ENCODE measurements at places on chromosomes 5 and 9. TPM values are rescaled to one million over a fixed set of nuclear protein-coding genes. Genes with fewer than 3 reads are reported as not detected.
A peak's percentile ranks its signal among the peaks of the same experiment; 100 is the strongest.

ZBED3 gene
- total RNA-seq, result 3.3 TPM

PROB1 gene
- 2.7 TPM for total RNA-seq

FOXD4L6 gene
- not detected for total RNA-seq

ZNF462 gene
- total RNA-seq, result 8.8 TPM

RANBP3L gene
- not detected for total RNA-seq

MAPKAP1 gene
- 97.7 TPM for total RNA-seq

F12 gene
- 12.9 TPM for total RNA-seq

OLFML2A gene
- 7.0 TPM for total RNA-seq

PITX1 gene
- 0.14 TPM for total RNA-seq

FCN2 gene
- total RNA-seq, result not detected

NOXA1 gene
- 0.14 TPM for total RNA-seq

DPM2 gene
- 26.2 TPM for total RNA-seq

OR13C9 gene
- total RNA-seq, result not detected

KIF2A gene
- total RNA-seq, result 47.7 TPM

GRCh38 chr5:94941122-94941755 is 322.8 kb downstream of the SLF1 start:
- DNase-seq, result no peak

DNA sequence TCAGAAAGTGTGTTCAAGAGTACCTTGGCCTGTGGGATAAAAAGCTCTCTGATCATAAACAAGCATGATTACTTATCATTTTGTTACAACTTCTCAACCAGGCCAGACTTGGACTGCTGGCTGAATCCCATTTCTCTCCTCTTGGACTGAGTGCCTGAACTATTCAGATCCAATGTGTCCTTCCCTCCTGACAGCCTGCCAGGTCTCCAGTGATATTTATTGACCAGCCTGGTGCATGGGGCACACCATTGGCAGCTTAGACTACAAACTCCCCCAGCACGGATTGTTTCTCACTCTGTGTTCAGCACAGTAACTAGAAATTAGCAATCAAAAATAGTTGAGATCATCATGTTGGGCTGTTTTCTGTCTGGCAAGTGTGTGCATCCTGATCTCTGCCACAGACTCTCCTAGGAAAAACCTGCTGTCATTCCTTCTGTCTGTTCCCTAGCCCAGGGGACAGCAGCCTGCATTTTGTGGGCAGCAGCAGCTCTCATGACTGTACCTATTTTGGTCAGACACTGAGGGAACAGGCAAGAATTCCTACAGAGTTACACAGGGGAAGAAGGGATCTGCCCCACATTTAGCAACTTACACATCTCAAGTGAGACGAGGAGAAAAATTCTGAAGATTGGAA is 348.1 kb downstream of the ADAMTS6 start:
- DNase-seq, result no peak

DNA sequence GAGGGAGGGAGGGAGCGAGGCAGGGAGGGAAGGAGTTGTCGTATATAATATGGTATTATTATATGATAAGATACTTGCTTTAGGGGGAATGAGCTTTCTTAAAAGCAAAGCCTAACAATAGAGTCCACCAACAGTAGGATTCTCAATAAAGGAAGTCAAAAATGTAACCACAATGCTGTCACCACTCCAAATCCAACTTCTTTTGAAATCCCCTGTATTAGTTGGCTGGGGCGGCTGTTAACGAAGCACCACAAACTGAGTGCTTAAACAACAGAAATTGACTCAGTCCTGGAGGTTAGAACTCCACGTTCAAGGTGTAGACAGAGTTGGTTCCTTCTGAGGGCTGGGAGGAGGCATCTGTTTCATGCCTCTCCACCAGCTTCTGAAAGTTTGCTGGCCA is 23.1 kb downstream of the GAS1 start:
- DNase-seq, result no peak

- DNase-seq, result no peak
Observed at GRCh38 chr5:19099195-19099594, 888.8 kb downstream of the CDH18 start.

DNA sequence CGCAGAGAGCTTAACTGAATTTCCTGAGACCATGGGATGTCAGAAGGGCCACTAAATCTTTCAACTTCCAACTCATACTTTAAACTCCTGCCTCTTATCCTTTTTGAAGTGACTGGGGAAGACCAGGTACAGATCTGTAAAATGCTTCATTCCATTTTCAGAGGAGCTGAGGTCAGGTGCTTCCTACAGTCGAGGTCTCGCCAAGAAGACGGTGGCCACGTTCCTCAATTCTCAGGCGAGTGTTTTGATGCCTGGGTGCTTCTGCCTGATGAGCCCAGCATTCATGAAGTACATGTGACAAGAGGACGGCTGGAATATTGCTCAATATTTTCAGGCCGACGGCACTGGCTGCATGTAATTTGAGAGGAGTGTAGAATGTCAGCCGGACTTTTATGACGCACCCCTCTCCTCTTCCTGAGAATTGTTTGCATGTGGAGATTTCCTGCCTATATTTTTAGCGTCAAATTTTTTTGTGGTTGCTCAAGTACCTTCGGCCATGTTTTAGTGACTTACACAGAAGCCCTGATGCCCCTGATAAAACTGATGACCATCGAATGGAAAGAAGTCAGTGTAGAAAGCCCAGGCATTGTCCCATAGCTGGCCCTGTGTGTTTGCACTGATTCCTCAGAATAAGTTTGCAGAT is 38.8 kb upstream of the GLRX start:
- DNase-seq, result peak; percentile 63

DNA sequence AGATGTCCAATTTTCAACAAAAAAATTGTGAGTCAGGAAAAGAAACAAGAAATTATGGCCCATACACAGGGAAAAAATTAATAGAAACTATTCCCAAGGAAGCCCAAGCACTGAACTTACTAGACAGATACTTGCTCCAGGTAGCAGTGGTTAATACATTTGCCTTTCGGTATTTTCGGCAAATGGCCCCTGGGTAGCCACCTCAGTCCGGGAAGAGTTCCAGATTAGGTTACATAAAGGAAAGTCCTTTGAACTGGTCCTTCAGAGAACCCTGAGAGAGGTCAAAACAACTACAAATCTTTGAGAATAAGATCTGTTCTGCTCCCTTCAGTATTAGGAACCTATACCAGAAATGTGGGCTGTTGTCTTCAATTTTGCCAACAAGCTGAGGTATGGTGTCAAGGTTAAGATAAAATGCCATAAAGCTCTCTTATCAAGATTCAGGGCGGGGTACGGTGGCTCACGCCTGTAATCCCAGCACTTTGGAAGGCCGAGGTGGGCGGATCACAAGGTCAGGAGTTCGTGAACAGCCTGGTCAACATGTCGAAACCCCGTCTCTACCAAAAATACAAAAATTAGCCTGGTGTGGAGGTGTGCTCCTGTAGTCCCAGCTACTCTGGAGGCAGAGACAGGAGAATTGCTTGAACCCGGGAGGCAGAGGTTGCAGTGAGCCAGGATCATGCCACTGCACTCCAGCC is 343.4 kb downstream of the CWC27 start:
- DNase-seq, result no peak

DNA sequence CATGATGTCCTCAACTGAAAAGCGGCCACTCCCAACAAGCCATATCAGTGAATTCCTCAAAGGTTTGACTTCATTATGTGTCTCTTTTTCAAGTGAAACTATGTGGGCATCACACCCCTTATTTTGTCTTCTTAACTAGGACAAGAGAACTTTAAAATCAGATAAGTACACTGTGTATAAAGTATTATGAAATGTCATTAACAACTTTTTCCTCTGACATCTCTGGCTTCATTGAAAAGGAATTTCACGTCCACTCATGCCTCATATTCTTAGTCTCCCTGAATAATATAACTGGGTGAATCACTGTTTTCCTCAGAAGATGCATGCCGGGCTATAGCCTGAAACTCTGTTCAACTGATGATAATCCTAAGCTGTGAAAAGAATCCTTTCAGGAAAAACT is 415.8 kb downstream of the ACTL7B start:
- no peak for DNase-seq

DNA sequence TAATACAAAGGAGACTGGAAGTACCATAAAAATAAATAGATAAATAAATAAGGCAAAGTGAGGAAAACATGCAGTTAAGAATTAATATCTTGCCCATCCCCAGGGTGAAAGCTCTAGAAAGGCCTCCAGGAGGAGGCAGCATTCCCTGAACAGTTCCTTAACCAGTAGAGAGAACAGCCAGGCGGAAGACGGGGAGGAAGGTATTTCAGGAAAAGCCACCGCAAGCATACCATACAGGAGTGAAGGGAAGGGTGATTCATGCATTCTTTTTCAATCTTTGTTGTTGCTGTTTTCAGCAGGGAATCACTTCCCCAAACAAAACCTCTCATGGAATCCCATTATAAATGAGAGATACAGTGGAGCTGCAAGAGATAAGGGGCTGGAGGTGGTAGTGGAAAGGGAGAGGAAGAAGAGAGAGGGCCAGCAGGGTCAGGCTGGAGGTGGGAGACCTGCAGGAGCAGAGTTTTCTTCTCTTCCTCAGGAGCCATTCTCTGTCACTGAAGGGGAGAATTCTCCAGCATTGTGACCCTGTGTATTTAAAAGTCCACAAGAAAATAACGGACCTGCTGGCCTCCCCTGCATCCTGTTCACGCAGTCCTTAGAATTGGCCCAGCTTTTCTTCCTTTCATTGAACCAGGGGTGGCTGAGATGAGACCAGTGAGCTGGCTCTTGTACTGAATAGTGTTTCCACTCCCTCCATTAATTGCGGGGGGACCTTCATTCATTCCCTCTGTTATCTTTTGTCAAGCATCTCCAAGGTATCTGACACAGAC is 255.9 kb downstream of the FAM114A2 start:
- no peak for DNase-seq

DNA sequence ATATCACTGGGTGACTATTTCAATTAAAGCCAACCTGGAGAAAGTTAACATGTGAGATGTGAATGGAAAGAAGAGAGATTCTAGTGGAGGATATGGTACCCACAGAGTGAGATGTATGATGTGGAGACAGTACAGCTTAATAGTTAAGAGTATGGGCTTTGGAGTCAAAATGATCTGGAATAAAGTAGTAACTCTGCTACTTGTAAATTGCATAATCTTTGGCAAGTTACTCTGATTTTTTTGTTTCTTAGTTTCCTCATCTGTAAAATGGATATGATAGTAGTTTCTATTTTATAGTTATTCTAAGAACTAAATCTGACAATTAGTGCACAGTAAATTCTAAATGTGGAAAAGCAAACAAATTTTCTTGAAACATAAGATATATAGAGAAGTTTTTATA is 79.2 kb downstream of the ISOC1 start:
- DNase-seq, result no peak

DNA sequence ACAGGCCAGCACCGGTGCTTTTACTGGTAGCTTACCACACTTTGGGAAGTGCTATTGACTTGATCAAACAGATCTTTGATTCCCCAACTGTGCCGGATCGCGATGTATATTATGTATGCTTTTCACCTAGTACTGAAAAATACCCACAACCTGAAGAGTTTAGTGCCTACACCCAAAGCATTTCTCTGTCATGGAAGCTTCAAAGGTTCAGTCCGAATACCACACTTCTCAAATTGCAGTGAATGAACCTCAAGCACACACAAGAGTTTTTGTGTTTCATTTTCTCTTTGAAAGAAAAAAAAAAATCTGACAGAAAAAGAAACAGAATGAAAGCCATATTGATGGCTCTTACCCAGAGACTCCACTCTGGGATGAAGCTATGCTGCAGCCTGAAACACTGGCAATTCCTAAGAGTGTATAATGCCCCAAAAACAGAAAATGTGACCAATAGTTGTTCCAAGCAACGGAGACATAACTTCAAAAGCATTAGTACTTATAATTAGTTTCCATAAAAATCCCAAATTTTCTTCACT is 100.9 kb downstream of the EBF1 start:
- no peak for DNase-seq

- DNase-seq, result no peak
Observed at GRCh38 chr9:87894998-87895625, 12.4 kb downstream of the SPATA31E1 start.

- DNase-seq, result no peak
Observed at GRCh38 chr5:65927503-65928321, 1.3 kb downstream of the ERBIN start.

DNA sequence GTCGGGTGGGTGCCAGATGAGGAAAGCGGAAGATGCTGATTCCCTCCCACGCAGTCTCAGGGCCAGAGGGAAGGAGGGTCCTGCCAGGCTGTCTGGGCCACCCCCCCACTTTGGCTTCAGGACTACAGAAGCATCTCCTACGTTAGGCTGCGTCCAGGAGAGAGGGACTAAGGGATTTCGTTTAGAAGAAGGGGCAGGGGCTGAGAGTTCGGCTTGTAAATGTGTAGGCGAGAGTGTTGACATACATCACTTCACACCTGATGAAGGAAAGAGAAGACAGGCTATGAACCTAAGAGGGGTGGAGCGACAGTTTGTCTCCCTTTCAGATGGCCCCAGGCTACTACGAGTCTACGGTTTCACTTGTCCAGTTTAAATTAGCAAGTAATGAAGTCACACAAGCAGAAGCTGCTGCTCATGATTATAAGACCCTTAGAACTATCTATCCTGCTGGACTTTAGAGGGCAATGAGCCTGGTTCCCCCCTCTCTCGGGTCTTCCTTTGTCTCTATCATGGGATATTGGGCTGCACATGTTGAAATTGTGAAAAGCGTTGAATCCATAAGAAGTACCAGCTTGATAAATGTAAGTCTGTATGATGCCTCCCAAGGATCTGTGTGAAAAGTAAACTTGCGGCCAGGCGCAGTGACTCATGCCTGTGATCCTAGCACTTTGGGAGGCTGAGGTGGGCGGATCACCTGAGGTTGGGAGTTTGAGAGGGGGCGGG is 193.0 kb downstream of the AOPEP start:
- no peak for DNase-seq

- DNase-seq, result no peak
Observed at GRCh38 chr5:98402130-98402529, 371.3 kb upstream of the RGMB start.

GRCh38 chr9:72596451-72597180 is 75.2 kb downstream of the TMC1 start:
- no peak for DNase-seq

GRCh38 chr5:170426786-170427185 is 37.6 kb upstream of the KCNMB1 start:
- DNase-seq, result no peak

- DNase-seq, result no peak
Observed at GRCh38 chr9:7298123-7298522, 501.5 kb downstream of the DMAC1 start.

DNA sequence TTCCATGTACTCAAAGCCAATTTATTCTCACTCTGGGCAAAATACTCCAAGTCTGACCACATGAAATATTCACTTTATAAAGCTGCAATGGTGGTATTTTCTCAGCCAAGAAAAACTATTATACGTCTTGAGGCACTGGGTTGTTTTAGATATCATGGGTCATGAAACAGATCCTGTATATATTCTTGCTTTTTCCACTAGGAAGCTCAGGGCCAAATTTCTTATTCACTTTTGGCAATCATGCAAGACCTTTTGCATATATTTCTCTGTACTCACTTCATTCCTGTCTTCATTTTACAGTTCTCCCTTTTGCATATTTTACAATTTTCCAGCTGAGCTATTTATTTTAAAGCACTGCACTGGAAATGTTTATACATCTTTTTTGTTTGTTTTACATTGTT is 49.8 kb downstream of the GABBR2 start:
- no peak for DNase-seq

DNA sequence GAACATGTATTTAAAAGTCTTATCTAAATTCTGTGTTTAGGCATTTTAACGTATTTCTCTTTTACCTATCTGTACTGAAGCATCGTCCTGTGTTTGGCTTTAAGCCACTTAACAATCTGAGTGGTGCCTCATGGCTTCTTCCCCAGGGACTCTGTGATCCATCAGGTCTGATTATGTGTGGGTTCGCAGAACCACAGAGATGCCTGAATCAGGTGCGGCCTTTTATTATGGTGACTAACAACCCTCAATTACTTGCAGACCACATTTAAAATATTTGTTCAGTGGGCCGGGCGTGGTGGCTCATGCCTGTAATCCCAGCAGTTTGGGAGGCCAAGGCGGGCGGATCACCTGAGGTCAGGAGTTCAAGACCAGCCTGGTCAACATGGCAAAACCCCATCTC is 39.6 kb upstream of the SAP30L start:
- DNase-seq, result no peak

Data from epithelial cell of proximal tubule (primary cell).